GM18507 (cell line): ENCODE measurements at places on chromosomes 2 and 18.

- no peak for DNase-seq
Observed at GRCh38 chr2:66869076-66869475, 434.2 kb downstream of the MEIS1 start.

DNA sequence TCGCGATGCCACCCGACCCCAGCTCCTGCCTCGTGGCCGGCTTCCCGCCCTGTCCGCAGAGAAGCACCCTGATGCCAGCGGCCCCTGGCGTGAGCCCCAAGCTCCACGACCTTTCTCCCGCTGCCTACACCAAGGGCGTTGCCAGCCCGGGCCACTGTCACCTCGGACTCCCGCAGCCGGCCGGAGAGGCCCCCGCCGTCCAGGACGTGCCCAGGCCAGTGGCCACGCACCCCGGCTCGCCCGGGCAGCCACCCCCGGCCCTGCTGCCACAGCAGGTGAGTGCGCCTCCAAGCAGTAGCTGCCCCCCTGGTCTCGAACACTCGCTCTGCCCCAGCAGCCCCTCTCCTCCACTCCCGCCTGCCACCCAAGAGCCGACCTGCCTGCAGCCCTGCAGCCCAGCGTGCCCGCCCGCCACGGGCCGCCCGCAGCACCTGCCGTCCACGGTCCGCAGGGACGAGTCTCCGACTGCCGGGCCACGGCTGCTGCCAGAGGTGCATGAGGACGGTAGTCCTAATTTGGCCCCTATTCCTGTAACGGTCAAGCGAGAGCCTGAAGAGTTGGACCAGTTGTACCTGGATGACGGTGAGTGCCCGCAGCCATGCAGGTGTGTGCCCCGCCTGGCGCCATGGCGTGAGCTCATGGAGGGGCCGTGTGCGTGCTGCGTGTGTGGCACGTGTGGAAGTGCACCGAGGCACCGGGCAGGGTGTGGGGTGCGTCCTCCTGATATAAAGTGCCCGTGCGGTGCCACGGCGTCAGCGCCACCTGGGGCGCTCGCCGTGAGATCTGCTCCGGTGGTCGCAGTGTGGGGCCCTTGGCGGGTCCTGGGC, 90.8 kb downstream of the NFATC1 start:
- no peak for DNase-seq

GRCh38 chr2:70709275-70710037, 58.5 kb downstream of the ADD2 start:
- no peak for DNase-seq

DNA sequence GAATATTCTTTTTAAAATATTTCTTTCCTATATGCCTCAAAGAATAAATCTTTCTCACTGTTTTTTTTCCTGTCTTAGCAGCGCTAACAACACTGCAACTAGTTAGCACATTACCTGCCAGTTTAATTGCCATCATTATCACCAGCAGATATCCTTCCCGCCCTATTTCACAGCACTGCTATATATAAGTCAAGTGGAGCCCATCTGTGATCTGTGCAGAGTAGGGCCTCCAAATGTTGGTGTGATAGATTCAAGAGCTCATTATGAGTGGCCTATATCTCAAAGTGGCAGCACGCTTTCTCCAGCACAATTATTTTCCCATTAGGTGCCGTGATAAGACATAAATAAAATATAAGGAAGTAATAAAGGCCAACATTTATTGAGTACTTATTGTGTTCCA, 19.8 kb upstream of the RGPD4 start:
- DNase-seq, result no peak

- DNase-seq, result no peak
Observed at GRCh38 chr2:39091543-39091942, 29.3 kb downstream of the SOS1 start.

- DNase-seq, result no peak
Observed at GRCh38 chr2:216884347-216884746, 24.5 kb upstream of the TNP1 start.

GRCh38 chr2:25250331-25251070, 82.1 kb upstream of the POMC start:
- no peak for DNase-seq

GRCh38 chr2:99442837-99443236, 47.0 kb downstream of the REV1 start:
- no peak for DNase-seq

DNA sequence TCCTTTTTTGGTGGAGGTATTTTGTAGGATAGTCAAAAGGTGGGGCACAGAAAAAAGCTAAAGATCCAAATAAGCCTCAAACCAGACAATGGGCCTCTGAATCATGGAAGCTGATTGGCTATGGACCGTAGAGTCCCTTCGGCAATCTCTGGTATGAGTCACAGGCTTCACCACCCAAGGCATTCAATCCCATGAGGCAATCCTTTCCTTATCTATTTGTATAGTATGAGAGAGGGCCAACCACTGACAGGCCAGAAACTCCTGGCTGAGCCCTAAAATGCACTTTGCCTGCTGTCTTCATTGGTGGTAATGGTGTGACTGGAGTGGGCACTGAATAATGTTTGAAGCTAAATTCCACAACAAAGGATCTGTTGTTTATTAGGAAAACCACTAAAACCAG, 38.7 kb upstream of the MEX3C start:
- DNase-seq, result no peak

DNA sequence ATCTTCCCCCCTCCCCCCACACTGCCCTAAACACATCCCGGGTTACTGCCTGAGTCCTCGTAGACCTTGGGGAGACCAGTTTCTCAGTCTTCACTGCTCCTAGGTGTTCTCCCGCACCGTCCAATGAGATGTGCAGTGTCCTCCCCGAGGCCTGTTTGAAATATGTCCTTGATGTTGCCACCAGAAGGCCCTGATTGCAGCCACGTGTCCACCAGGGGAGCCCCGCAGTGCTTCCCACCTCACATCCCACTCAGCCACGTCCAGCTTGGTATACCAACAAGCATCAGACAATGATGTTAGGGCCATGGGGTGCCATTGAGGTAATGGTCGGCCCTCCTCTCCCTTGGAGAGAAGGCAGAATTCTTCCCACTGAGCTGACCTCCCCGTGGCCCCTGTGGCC, 38.7 kb downstream of the TCF7L1 start:
- DNase-seq, result no peak

DNA sequence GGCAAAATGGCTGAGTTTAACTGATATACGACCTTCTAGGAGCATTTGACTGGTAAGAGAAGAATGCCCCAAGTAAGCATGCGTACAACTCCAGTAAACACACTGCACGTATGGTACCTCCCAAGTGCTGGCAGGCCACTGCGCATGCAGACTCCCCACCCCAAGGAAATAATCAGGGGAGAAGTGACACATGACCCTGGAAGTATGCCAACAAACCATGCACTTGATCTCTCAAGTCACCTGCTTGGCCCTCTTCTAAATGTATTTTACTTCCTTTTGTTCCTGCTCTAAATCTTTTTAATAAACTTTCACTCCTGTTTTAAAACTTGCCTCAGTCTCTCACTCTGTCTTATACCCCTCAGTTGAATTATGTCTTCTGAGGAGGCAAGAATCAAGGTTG, 129.8 kb upstream of the COL5A2 start:
- DNase-seq, result no peak

GRCh38 chr2:60406192-60406591, 147.3 kb downstream of the BCL11A start:
- DNase-seq, result no peak

DNA sequence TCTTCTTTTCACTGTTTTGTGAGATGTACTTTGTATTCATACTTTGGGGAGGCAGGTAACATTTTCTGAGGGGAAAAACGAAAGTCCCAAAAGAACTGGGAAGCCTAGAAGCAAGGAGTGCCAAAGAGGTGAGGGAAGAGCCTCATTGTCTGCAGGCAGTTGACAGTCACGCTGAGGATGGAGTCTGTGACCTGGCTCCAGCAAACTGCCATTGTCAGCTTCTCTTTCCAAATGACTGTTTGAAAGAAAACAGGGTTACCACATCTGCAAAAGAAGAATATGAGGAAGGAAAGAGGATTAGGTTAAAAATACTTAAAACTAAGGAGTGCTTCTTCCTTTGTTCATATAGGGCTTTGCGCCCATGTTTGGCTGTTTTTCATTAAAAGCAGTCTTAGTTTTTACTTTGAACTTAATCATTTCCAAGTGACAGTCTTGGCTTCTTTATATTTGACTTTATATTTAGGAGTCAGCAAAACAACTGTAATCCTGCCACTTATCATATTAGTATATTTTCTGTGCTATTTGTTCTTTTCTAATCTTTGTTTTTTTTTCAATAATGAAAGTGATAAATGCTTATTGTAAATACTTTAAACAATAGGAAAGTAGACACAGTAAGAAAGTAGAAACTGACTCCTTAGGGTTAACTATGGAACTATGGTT, 35.0 kb downstream of the CERS6 start:
- DNase-seq, result no peak

DNA sequence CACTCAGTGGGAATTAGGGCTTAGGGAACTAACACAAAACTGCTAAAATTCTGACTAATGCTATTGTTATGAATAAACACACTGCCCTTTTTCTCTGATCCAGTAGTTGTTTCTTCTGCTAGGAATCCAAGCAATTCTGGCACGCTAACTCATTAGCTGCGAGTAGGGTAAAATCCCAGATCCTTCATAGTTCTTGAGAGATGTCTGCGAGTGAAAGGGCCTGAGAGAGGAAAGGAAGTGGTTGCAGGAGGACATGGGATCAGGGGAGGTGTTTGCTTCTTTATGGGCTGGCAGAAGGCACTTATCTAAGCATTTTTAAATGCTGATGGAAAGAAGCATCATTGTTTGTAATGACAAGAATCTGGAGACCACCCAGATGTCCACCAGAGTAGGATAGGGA, 9.4 kb downstream of the MAP3K19 start:
- DNase-seq, result no peak

DNA sequence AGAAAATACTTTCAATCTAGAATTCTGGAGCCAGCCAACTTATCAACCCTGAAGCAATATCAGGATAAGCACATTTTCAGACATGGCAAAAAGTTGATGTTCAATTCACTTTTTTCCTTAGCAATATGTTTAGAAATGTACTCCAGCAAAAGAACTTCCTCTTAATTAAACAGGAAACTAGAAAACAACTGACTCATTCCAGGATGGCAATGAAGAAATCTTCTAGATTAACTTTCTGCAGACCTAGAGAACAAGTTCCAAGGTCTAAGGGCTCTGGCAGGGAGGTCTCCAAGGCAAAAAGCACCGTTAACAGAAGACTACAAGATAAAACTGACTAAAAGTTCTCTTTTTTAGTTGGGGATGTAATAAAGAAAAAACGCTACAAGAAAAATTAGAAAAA, 69.2 kb upstream of the VWC2L start:
- DNase-seq, result no peak
